GM04503 (cell line): ENCODE measurements at places on chromosomes 1 and 21.

DNA sequence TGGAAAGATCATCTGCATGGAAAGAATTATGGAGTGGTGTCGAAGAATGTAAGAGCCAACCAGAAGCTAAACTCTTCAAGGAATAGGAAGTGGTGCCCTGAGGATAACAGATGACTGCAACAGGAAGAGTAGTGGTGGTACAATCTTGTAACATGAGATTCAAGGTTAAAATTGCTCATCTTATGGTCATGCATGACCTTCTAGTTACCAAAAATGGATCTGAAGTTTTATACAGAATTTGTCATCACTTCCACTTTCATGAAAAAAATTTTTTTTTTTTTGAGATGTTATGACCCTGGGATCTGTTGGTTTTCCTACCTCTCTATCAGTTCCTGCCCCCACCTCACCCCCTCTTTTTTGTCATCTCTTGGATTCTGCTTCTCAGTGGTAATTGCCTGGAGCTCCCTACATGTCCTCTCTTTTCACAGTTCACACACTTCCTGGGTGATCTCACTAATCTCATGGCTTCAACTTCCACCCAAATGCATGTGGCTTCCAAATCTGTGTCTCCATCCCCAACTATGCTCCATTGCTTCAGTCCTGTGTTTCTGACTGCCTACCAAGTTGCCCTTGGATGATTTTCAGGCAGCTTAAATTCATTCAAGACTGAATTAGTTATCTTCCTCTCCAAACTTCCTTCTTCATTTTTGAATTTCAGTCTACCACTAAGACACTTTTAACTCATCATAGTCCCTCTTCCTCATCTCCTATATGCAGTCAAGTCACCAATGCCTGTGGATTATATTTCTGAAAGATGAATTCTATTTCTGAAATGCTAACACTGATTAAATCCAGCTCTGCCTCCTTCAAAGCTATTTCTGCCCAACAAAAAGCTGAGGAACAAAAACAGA lies 48.4 kb downstream of the SLAMF6 start:
- no peak for DNase-seq

GRCh38 chr21:44461005-44461404 lies 5.7 kb downstream of the LRRC3 start:
- DNase-seq: no peak

DNA sequence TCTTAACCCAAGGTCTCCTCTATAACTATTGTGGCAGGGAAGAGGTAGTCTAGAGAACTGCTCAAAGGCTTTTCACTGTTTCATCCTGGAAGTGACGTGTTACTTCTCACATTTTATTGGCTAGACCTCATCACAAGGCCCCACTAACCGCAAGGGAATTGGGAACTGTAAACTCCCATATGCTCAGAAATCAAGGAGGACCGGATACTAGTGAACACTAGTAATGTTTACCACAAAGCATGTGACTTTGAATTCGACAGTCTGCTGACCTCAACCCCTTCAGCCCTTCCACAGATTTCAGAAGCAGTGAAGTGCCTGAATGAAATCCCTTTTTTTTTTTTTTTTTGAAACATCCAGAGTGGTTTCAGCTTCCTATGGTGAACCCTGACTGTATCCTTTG lies 3.4 kb upstream of the EEIG2 start:
- DNase-seq: no peak

DNA sequence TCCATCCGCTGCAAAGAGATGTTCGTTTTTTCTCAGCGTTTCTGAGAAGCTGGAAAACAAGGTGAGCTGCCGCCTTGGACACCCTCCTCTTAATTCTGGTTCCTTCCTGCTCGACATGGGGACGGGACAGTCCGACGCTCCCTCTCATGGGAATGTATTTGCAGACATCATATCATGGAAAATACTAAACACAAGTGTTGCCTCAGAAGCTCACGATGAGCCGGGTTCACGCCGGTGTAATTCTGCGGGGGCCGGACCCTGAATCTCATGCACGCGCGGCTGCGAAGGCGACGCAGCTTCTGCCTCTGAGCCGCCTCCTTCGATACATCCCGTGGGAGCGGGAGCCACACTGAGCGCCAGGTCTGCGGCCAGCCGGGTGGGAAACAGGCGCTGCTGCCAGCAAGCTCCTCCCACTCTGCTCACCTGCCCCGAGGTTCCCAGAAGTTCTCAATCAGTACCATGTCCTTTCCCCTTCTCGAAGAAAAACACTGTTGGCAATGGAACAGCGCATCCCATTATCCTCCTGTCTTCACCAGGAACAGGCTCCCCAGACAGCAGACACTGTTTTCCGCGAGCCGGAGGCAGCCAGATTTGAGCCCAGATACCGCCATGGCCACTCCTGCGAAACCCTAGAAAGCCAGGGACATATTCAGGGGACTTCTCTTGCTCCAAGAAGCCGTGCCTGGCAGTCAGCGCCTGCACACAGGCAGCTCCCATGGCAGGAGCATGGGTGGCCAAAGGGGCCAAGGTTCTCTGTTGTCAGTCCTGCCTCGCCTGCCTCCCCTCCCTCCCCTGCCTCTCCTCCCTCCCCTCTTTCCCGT lies 98.0 kb downstream of the WDR4 start:
- no peak for DNase-seq

GRCh38 chr1:4726620-4727341 lies 72.4 kb downstream of the AJAP1 start:
- DNase-seq: no peak

- DNase-seq: no peak
Measured at GRCh38 chr1:200161801-200162200, 134.3 kb downstream of the NR5A2 start.

- DNase-seq: no peak
Measured at GRCh38 chr1:99429754-99430153, 165.5 kb downstream of the PLPPR4 start.

- no peak for DNase-seq
Measured at GRCh38 chr1:173744651-173745050, 29.9 kb downstream of the KLHL20 start.

- DNase-seq: no peak
Measured at GRCh38 chr1:19197845-19198244, 12.2 kb downstream of the UBR4 start.

- DNase-seq: no peak
Measured at GRCh38 chr1:85315789-85316188, 39.4 kb upstream of the BCL10 start.

DNA sequence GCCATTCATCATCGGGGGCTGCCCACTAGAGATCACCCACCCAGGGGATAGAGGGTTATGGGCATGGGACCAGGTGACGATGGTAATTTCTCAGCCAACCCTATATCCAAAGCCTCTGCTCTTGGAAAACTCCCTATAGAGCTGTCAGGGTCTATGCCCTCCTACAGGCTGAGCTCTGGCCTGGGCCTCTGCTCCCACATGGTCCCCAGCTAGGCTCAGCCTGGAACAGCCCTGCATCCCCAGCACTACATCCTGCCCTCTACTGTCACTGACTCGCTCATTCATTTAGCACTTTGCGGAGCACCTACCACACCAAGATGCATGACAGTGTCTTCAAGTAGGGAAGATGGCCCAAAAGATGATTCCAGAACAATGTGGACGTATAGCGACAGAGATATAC lies 45.0 kb upstream of the EPS8L3 start:
- DNase-seq: no peak

- no peak for DNase-seq
Measured at GRCh38 chr1:30511563-30511962, 211.8 kb downstream of the MATN1 start.

GRCh38 chr1:171654942-171655745 lies 2.7 kb upstream of the MYOC start:
- no peak for DNase-seq

GRCh38 chr1:184506481-184506880 lies 119.7 kb downstream of the C1orf21 start:
- no peak for DNase-seq

GRCh38 chr1:224503161-224504118 lies 68.8 kb upstream of the WDR26 start:
- DNase-seq: peak; percentile 65

GRCh38 chr1:63645317-63645716 lies 52.1 kb downstream of the PGM1 start:
- no peak for DNase-seq

DNA sequence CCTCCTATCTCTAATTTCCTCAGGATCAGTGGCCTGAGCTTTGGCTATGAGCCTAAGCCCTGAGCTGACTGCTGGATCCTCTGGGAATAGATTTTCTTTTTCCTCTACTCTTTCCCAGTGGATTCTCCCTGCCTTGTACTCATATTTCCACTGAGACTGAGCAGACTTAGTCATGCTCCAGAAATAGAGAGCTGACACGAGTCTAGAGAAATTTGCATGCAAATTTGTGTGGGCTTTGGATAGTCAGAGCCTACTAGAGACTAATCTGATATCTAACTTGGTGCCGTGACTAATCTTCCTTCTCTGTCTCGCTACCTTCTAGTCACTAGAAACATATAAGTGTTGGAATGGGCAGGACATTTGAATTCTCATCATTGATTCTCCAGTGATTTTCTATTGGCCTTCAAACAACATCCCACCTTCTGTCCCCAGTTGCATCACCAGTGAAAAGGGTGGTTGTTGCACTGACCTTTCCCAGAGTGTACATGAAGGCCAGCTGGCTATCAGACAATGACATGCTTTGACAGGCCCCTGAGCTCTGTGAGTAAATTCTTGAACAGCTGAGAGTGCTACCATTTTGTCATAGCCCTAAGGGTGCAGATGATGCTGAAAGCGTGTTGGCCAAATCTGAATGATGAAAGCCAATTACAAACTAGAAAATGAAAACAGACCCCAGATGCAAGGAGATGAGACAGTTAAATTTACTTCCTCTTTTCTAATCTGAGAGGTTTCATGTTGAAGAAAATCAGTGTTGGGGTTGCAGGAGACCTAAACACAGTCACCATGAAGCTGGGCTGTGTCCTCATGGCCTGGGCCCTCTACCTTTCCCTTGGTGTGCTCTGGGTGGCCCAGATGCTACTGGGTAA lies at the start of gene FCRLA:
TSS of gene FCRLA (plus strand) at position 748 of the 866 bp plus-strand sequence. CDS start at position 784, 36 bp downstream.
- DNase-seq: peak; percentile 98

- no peak for DNase-seq
Measured at GRCh38 chr1:119623193-119623515, 24.9 kb downstream of the ZNF697 start.

DNA sequence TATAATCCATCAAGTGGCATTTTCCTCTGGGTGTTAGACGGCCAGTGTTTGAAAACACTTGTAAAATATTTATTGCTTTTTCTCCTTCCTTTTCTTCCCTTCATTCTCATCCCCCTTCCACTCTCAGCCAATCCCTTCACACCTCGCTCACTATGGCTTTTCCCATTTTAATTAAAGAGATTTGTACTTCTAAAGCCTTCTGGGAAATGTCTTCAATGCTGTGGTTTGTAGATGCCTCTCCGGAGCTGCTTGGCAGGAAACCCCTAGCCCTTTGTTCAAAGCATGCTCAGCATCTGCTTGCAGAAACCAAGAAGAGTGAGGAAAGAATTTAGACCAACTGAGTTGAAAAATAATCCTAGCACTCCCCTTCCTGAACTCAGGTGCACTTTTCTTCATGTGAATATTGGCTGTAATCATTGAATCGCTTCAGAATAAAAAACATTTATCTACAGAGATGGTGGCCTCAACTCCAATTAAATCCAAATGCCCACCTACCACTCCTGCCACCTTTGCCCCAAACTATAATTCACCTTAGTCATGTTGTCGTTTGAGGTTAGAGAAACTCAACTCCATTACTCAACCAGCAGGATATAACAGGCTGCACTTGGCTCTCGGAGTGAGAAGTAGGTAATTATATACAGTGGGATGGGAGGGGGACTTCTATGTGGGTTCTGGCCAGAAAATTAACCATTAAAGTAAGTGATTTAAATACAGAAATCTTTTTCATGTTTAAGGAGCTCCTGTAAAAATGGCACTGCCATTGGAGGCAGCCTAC lies 659.4 kb upstream of the CAMK1G start:
- DNase-seq: no peak

DNA sequence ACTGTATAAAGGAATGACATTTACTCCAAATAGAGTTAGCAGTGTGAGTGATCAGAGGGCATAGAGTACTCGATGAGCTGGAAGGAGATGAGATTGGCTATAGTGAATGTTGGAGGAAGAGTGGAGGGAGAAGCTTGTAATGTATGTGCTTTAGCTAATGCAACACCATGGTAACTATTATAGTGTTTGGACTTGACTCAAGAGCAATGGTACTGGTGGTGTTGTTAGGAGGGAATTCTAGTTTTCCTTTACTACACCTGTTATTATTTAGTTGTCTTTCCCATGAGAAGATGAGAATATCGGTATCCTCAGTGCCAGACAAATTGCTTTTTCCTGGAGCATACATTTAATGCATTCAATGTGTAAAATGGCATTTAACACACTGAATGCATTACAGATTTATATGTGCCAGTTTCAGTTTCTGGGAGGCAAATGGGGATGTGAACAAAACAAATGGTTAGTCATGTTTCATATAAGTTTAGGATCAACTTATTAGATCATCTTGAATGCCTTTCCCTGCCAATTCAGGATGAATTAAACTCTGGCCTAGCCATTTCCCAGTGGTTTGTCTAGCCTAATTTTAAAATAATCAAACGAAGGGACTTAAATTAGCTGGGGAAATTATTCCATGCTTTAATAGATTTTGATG lies 291.1 kb upstream of the ADAMTS5 start:
- no peak for DNase-seq

DNA sequence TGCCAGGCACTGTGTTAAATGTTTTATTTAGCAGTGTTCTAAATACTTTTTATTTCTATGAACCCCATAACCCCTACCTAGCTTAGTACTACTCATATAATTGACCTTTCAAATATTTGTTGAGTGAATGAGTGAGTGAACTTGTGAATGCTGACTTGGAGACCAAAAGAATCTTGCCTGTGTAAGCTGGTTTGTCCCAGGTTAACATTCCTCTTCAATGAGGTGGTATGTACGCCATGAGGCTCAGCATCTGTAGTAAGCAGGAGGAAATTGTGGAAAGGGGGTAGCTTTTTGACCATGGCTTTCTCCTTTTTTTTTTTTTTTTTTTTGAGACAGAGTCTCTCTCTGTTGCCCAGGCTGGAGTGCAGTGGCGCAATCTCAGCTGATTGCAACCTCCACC lies 14.6 kb downstream of the MED18 start:
- DNase-seq: no peak

- no peak for DNase-seq
Measured at GRCh38 chr1:47686731-47687630, 249.1 kb downstream of the FOXD2 start.

DNA sequence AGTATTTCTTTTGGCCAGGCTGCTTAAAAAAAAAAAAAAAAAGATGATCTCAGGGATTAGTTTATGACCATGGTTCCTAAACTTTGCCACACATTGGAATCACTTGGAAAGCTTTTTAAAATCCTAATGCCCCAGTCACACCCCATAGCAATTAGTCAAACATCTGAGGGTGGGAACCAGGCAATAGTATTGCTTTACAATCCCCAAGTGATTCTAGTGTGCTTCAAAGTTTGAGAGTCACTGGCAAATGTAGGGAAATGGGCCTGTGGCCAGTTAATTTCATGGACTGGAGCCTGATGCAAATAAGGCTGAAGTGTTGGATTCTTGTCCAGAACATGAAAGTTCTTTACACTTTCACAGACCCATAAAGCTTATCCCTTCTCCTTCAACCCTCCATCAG lies 374.6 kb upstream of the ESRRG start:
- DNase-seq: no peak
